Stimulated activated CD8-positive, alpha-beta memory T cell treated with anti-CD3 and anti-CD28 coated beads, Interleukin-4, amount 100 ng/mL, for 1 hour (primary cell): ENCODE measurements at places on chromosomes 4 and X.

DNA sequence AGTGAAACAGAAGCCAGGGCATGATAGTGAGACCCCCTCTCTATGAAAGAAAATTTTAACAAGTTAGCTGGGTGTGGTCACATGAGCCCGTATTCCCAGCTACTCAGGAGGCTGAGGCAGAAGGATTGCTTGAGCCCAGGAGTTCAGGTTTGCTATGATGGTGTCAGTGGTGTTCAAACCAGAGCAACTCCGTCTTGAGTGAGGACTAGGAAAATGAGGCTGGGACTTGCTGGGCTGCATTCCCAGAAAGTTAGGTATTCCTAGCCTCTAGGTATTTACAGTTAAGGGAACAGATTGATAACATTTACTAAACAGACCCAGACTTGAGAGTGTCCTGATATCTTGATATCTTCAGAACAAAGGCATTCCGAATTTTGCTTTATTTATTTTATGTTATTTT, 37.0 kb upstream of the NOCT start:
- DNase-seq: no peak

- no peak for DNase-seq
Measured at GRCh38 chrX:137847376-137847775, 281.4 kb downstream of the ZIC3 start.

GRCh38 chrX:152656890-152657289, 19.2 kb downstream of the GABRQ start:
- DNase-seq: no peak

GRCh38 chr4:82903737-82904136, 3.2 kb downstream of the THAP9 start:
- DNase-seq: no peak
